ENCODE measurements at places on chromosomes 6 and 20. TPM values are rescaled to one million over a fixed set of nuclear protein-coding genes. Genes with fewer than 3 reads are reported as not detected.

GRCh38 chr20:2084703-2085102, 16.9 kb upstream of the STK35 start:
- no peaks in the 10 kb centered on the region for H3K4me1 ChIP-seq
- no peaks in the 10 kb centered on the region for H3K36me3 ChIP-seq

Gene KCNB1
- 3.1 TPM for total RNA-seq

DNA sequence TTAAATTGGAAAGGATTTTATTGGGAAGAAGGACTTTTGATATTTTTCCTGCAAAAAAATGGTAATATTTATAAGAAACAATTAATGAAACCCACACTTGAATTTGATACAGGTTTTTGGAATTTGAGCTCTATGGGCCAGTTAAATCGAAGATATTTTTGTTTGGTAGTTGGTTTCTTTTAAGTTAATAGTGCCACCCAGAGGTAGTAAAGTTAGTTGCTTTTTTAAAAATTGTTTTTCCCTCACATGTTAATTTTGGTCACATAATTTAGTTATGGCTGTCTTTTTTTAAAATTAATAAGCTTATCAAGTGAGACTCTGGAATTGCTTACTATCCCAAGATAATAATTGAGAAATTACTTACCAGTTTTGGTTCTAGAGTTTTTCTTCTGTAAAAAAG, 7.1 kb downstream of the PRIM2 start:
- no peaks in the 10 kb centered on the region for H3K4me1 ChIP-seq
- no peak overlapping the region for H3K4me3 ChIP-seq
- peaks cover under 1% of the 10 kb centered on the region for H3K36me3 ChIP-seq

GRCh38 chr6:142700671-142701312, 244.2 kb downstream of the HIVEP2 start:
- no peak overlapping the region for H3K27ac ChIP-seq
- no peaks in the 10 kb centered on the region for H3K4me1 ChIP-seq
- no peak overlapping the region for H3K4me3 ChIP-seq
- no peaks in the 10 kb centered on the region for H3K36me3 ChIP-seq

Gene SYCP2
- total RNA-seq, result 0.69 TPM

Gene MUCL3
- total RNA-seq, result not detected

DNA sequence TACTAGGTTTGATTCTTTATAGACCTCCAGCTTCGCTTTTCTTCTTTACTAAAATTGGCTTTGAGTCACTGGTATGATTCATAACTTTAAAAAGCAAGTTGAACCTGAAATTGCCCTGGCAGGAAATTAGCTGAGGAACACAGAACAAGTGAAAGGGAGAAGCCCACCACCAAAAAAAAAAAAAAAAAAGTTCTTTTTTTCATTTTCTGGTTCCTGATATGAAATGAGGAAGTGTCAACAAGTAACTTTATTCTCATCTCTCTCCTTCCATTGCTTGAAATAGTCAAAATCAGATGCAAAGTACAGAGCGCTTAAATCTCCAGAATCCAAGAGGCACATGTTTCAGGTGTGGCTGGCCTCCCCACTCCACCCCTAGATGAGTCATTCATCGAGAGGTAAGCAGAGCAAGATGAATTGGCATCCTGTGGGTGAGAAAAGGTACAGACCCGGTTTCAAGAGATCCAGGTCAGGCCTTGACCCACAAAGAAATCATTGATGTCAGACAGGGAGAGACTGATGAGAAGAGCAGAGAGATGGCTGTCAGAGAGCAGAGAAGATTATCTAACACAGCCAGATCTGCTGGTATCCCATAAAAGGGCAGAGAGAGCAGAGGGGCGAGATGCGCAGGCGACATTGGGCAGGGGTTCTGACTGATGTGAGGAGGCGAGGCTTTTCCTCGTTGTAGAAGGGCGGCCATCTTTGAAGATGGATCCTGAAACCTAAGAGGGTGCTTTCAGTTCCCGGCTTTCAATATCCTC, 54.8 kb upstream of the MBOAT1 start:
- DNase-seq, result no peak
- no peak overlapping the region for H3K27ac ChIP-seq
- no peak overlapping the region for H3K4me3 ChIP-seq
- no peaks in the 10 kb centered on the region for H3K4me1 ChIP-seq
- H3K36me3 ChIP-seq, result no peaks in the 10 kb centered on the region

DNA sequence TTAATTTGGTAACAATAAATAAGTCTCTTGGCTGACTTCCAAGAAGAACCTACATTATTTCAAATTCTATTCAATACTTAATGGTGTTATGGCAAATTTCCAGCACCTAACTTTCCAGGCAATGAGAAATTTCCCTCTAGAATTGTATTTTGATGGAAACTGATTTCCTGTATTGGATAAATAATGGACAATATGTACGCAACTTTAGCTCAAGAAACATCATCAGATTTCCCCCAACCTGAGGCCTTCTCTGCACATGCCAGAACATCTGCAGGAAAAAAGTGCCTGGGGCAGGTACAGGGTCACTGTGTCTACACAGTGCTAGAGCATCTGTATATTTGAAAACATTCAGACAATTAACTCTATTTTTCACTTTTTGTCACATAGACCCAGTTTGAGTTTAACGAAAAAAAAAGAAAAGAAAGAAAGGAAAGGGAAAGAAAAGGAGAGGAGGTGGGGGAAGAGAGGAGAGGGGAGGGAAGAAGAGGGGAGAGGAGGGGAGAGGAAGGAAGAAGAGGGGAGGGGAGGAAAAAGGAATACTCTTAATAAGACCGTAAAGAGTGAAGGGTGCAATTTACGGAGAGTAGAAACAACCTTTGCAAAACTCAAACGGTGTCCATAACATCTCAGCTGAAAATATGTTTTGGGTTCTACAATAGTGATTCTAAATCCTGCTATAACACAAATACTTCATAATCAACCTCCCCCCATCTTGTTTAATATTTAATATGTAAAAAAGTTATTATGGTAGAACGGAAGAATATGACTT, 130.0 kb downstream of the TSHZ2 start:
- H3K27me3 ChIP-seq, result no peaks in the 10 kb centered on the region
- no peak overlapping the region for H3K4me3 ChIP-seq
- peaks cover 4% of the 10 kb centered on the region for H3K36me3 ChIP-seq

GRCh38 chr20:63521602-63522001, 1.0 kb downstream of the PPDPF start:
- H3K4me3 ChIP-seq, result peak overlapping the region; percentile 91
- H3K27ac ChIP-seq, result peak overlapping the region; percentile 84
- peaks cover 5% of the 10 kb centered on the region for H3K4me1 ChIP-seq
- peak; percentile 45 for DNase-seq

GRCh38 chr20:20456741-20457140, 88.8 kb downstream of the INSM1 start:
- H3K36me3 ChIP-seq, result no peaks in the 10 kb centered on the region
- no peak for DNase-seq
- no peak overlapping the region for H3K4me3 ChIP-seq
- no peak overlapping the region for H3K27ac ChIP-seq

DNA sequence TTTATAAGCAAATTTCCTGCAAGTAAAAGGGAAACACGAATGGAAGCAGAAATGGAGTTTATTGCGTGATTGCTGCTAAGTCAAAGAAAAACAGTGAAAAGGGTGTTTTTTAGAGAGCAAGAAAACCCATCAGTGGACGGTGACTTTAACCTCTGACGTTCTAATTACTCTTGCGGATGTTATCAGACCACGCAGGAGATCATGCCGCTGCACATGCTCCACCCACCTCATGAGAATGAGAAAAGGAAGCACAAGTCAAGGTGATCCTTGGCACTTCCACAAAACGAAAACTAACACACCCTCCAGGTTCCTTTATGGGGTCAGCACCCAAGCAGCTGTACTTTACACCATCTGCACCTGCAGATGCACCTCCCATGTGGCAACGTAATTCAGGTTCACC, 45.0 kb downstream of the LYRM4 start:
- H3K27ac ChIP-seq, result no peak overlapping the region
- H3K36me3 ChIP-seq, result no peaks in the 10 kb centered on the region
- peaks cover 24% of the 10 kb centered on the region for H3K4me1 ChIP-seq
- DNase-seq, result no peak

- peaks cover 6% of the 10 kb centered on the region for H3K27me3 ChIP-seq
- H3K27ac ChIP-seq, result no peak overlapping the region
- H3K4me3 ChIP-seq, result no peak overlapping the region
- no peaks in the 10 kb centered on the region for H3K36me3 ChIP-seq
Observed at GRCh38 chr6:40432982-40433381, 154.2 kb downstream of the LRFN2 start.

DNA sequence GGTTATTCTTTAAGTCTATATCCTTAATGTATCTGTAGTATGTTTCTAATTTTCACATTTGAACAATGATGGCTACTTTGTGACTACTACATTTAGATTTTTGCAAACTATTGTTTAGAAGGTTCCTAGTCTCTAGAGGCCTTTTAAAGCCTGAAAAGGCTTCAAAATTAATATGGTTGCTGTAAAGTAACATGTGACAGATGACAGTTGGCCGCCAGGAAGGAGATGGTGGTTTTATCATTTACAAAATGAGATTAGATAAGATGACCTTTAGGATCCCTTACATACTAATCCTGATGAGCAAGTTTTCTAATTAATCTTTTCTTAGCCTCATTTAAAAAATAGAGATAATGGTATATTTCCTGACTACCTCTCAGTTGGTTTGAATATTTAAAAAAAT, 18.8 kb downstream of the SCAF8 start:
- no peaks in the 10 kb centered on the region for H3K27me3 ChIP-seq
- H3K4me3 ChIP-seq, result no peak overlapping the region
- no peaks in the 10 kb centered on the region for H3K36me3 ChIP-seq
- H3K4me1 ChIP-seq, result peaks cover 26% of the 10 kb centered on the region
- DNase-seq, result no peak
- H3K27ac ChIP-seq, result no peak overlapping the region

- DNase-seq, result no peak
- H3K27me3 ChIP-seq, result no peaks in the 10 kb centered on the region
- H3K4me1 ChIP-seq, result peaks cover 25% of the 10 kb centered on the region
Observed at GRCh38 chr20:49668181-49668877, 45.3 kb downstream of the B4GALT5 start.

DNA sequence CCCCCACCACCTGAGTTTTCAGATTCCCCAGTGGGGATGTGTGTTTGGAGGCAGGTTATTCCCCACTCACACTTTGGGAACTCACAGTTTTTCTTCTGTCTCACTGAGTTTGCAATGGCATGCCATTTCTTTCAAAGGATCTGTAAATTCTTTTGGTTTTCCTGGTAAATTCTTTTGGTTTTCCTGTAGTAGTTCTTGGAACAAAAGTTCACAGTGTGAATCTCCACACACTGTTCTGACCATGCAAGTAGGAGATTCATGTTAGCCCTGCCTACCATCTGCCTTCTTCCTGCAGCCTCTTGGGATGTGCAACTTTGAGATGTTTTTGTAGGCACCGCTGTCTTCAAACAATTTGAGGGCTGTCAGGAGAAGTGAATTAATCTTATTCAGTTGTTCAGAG, 165.6 kb upstream of the OGFRL1 start:
- H3K36me3 ChIP-seq, result peaks cover 23% of the 10 kb centered on the region
- no peak for DNase-seq
- no peak overlapping the region for H3K4me3 ChIP-seq
- H3K27me3 ChIP-seq, result no peaks in the 10 kb centered on the region
- H3K27ac ChIP-seq, result no peak overlapping the region

DNA sequence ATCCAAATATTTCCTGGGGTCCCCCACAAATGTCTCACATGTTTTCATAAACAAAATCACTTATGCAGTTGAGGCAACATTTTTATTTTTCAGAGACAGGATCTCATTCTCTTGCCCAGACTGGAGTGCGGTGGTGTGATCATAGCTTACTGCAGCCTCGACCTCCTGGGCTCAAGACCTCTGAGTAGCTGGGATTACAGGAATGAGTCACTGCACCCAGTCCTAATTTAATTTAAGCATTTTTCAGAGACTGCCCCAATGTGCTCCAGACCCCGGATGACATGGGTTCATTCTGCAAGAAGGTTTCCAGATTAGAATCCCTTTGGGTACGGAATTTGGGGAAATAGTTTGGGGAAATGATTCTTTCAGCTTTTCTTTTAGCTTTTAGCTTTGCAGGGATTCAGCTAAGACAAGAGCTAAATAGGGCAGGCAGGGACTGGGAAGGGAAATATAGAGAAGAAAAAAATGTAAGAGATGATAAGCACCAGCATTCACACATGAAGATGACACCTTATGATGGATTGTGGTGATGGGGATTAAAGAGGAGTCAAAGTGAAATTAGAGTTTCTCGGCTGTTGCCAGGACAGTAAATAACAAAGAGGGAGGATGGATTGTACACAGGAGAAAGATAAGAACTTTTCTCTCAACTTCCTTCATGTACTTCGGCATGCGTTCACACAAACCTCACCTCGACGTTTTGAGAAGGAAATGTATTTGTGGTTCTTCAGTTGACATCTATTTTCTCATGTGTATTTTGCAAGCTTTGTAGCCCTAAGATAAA, 169.4 kb upstream of the TAB2 start:
- no peaks in the 10 kb centered on the region for H3K27me3 ChIP-seq
- peaks cover 3% of the 10 kb centered on the region for H3K4me1 ChIP-seq
- DNase-seq, result no peak
- no peak overlapping the region for H3K4me3 ChIP-seq
- H3K36me3 ChIP-seq, result no peaks in the 10 kb centered on the region

- peak overlapping the region; percentile 66 for H3K27ac ChIP-seq
- peaks cover 1% of the 10 kb centered on the region for H3K27me3 ChIP-seq
- no peak for DNase-seq
- H3K36me3 ChIP-seq, result no peaks in the 10 kb centered on the region
- no peak overlapping the region for H3K4me3 ChIP-seq
Observed at GRCh38 chr20:58666702-58667101, 15.6 kb downstream of the STX16 start.

GRCh38 chr6:45930420-45931040, 85.1 kb downstream of the CLIC5 start:
- H3K4me1 ChIP-seq, result peaks cover 7% of the 10 kb centered on the region
- peaks cover 2% of the 10 kb centered on the region for H3K27me3 ChIP-seq
- DNase-seq, result peak; percentile 78
- H3K4me3 ChIP-seq, result no peak overlapping the region
- H3K27ac ChIP-seq, result no peak overlapping the region

DNA sequence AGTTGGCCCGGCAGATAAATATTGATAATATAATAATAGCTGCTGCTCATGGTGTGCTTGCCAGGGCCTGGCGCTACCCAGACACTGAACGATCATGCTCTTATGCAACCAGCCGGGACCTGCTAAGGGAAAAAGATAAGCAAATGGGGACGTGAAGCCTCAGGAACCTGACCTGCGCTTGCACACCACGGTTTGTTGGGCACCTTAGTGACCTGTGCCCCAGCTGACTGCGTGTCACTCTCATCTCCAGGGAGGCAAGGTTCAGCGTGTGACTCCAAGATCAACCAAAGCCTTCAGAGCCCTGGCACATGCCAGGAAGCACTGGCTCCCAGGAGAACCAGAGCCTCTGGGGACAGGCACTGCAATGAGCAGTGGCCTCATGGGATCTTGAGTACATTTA, 111.1 kb downstream of the AGPAT4 start:
- DNase-seq, result no peak
- H3K4me3 ChIP-seq, result no peak overlapping the region
- H3K27me3 ChIP-seq, result no peaks in the 10 kb centered on the region
- peaks cover 21% of the 10 kb centered on the region for H3K36me3 ChIP-seq
- peaks cover 9% of the 10 kb centered on the region for H3K4me1 ChIP-seq

- H3K4me1 ChIP-seq, result peaks cover 11% of the 10 kb centered on the region
- DNase-seq, result no peak
- H3K36me3 ChIP-seq, result no peaks in the 10 kb centered on the region
- no peak overlapping the region for H3K4me3 ChIP-seq
Observed at GRCh38 chr6:71347119-71347518, 58.5 kb downstream of the OGFRL1 start.

Gene CNBD2
- 4.7 TPM for total RNA-seq

GRCh38 chr20:23212011-23212410, 125.9 kb upstream of the CD93 start:
- no peak overlapping the region for H3K27ac ChIP-seq
- no peaks in the 10 kb centered on the region for H3K27me3 ChIP-seq
- no peak for DNase-seq
- H3K4me3 ChIP-seq, result no peak overlapping the region
- no peaks in the 10 kb centered on the region for H3K4me1 ChIP-seq
- H3K36me3 ChIP-seq, result no peaks in the 10 kb centered on the region

Gene GRM1
- 0.17 TPM for total RNA-seq

Measured in glutamatergic neuron (in vitro differentiated cells).